SJSA1 (cell line): ENCODE measurements at places on chromosomes 13 and 19. TPM values are rescaled to one million over a fixed set of nuclear protein-coding genes. Genes with fewer than 3 reads are reported as not detected.

The GRIN3B gene
- not detected in 2 replicates for total RNA-seq

The EIF3K gene
- 353 and 543 TPM in 2 replicates for total RNA-seq

The MBD3L2 gene
- total RNA-seq: not detected in 2 replicates

The NXNL1 gene
- total RNA-seq: not detected in 2 replicates
